Stimulated activated CD4-positive, alpha-beta T cell treated with anti-CD3 and anti-CD28 coated beads, Interleukin-1b, Interleukin-23, amount 100 ng/mL, for 1 hour (primary cell): ENCODE measurements at places on chromosomes 7 and 10.
A peak's percentile ranks its signal among the peaks of the same experiment; 100 is the strongest.

DNA sequence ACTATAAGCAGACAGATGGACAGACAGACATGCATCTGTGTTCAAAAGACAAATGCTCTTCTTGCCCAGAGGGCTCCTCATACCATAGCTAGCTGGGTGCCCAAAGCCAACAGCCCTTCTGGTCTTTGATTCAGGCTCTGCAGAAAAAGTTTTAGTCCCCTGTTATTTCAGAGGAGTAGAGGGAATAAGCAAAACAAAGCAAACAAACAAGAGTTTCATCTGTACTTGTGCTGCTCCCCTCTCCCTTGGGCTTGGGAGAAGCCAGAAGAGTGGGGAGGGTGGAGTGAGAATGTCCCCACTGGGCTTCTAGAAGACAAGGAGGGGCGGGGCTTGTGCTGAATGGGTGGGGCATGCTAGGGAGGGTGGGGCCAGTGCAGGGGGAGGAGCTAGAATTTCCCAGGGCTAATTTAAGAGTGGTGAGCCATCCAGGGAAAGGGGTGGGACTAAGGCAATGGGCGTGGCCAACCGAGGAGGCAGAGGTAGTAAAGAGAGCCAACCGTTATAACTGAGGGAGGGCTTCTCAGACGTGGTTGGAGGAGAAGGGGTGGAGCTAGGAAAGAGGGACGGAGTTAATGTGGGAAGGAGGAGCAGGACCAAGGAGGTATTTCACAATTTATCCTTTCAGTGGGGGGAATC lies 101.2 kb upstream of the MGMT start:
- no peak for DNase-seq

- no peak for DNase-seq
Observed at GRCh38 chr7:42700406-42701327, 211.2 kb downstream of the C7orf25 start.

- DNase-seq, result no peak
Observed at GRCh38 chr7:55569797-55570196, 2.5 kb downstream of the VOPP1 start.

DNA sequence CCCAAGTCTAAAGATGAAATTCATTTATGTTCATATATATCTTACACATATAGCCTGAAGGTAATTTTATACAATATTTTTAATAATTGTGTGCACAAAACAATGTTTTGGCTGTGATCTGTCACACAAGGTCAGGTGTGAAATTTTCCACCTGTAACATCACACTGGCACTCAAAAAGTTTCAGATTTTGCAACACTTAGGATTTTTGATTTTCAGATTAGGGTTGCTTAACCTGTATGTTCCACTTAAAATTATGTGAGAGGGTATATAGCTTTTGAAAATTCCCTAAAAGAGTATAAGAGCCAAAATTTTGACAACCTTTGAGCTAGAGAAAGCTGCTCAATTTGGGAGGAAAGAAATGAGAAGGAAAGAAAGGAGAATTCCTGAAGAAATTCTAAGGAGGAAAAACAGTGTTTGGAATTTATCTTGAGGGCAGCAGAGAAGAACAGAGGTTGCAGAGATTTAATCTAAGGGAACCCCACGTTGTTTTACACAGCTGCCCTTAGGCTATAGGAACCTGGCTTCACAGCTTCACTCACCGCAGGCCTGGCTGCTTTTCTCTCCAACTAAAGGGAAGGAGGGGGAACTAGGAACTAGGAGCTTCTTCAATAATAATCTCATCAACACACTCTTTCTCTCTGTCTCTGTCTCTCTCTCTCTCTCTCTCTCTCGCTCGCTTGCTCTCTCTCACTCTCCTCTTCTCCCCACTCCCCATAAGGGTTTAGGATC lies 8.5 kb downstream of the VOPP1 start:
- no peak for DNase-seq

- DNase-seq, result no peak
Observed at GRCh38 chr7:81768951-81769778, 682 bp downstream of the HGF start.

GRCh38 chr7:136183981-136184380 lies 206.8 kb upstream of the MTPN start:
- DNase-seq, result no peak

DNA sequence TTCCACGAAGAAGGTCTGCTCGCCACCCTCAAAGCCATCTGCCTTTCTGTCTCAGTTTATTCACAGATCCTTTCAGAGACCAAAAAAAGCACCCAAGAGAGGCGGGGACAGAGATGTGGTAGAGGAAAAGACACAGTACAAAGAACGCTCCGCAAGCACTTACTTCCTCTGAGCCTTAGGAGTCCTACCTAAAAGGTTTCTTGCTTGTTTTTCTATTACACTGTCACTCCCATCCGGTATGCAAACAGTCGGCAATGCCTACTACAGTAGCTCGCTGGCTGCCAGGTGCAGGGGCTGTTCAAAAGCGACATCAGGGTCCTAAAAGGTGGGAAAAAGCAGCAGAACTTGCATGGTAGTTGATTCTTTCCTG lies 816 bp downstream of the TECPR1 start:
- DNase-seq, result peak; percentile 9

DNA sequence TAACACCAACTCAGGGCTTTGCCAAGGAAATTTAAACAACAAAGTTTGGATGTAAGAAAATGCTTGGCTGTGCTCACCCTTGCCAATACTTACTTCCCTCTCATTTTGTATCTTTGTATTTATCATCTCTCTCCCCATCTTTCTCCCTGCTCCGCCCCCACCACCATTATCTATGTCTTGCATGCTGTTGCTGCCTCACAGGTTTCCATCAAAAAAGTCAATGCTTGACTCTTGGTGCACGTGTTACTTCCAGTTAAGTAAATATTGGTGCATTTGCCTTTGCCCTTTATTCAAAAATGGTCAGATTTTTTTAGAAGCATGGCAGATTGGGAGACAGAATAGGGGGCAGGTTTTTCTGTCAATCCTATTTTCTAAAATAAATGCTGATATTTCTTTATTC lies 626.0 kb downstream of the ACTR3B start:
- DNase-seq, result no peak

- DNase-seq, result no peak
Observed at GRCh38 chr7:123643495-123644441, 11.9 kb upstream of the LMOD2 start.

DNA sequence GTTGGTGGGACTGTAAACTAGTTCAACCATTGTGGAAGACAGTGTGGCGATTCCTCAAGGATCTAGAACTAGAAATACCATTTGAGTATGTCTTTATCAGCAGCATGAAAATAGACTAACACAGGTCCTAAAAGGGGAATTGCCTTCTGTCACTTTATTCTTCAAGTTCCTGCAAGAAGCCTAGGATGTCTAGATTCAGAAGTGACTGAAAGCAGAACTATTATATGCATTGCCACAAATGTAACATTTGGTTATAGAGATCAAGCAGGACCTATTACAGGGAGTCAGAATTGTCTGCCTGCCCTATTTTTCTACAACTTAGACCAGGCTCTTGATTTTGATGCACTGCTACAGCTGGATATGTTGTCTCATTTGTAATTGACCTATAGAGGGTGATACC lies 364.7 kb downstream of the SORCS1 start:
- DNase-seq, result no peak

- DNase-seq, result no peak
Observed at GRCh38 chr7:139767561-139767982, 10.2 kb downstream of the HIPK2 start.

GRCh38 chr10:7082967-7083366 lies 327.9 kb downstream of the SFMBT2 start:
- DNase-seq, result no peak

- DNase-seq, result no peak
Observed at GRCh38 chr7:92645114-92646061, 55.2 kb upstream of the FAM133B start.

- DNase-seq, result no peak
Observed at GRCh38 chr10:98055841-98056516, 25.6 kb upstream of the CRTAC1 start.

GRCh38 chr10:47276576-47277351 lies 23.2 kb upstream of the GDF10 start:
- DNase-seq, result no peak

DNA sequence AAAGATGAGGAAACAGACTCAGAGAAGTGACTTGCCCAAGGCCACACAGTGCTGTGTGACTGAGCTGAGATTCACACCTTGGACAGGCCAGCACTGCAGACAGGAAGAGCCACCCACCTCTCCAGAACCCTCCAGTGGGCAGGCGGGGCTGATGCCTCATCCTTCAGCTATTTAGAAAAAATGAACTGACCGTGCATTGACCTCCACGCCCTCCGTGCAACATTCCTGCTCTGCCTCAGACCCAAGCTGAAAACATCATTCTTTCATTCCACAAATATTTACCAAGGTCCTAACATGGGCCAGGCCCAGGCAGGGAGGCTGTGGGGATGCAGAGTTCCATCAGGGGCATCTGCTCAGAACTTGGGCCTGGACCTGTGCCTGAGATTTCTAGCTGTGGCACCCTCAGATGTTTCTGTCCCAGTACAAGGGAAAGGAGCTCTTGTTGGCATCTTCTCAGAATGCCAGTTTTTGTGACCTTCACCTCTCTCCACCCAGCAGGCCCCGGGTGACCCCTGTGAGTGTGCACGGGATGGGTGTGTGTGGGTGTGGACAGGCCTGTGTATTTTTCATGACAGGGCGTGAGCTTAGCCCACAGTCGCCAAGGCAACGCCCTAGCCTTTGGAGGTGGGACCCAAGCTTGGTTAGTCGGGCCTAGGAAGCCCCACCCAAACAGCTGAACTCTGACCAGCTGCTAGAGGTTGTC lies 6.5 kb downstream of the VSIR start:
- no peak for DNase-seq

- DNase-seq, result no peak
Observed at GRCh38 chr10:64397125-64397524, 875.9 kb downstream of the REEP3 start.

DNA sequence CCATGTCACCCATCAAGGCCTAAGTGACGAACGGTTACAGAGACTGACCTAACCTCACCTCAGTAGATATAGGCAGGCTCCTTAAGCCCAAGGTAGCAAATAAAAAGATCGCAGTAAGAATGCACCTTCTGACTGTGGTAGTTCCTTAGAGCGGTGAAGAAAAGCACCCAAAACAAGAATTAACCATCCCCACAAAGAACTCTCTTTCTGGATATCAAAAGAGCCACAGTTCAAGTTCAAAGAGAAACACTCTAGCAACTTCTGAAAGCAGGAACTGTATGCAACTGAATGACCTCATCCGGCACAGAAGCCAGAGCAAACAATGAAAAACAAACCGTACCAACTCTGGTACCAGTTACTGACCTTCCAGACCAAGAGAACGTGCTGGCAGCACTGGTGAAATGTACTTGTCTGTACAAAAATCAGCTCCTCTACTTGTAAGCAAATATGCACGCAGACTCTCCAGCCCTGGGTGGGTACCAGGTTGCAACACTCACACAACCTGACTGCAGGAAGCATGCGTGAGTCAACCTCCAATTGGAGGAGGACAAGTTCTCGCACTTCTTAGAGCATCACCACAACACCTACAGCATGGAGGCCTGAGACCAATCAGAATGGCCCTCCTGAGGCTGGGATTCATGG lies 202.7 kb downstream of the FAM107B start:
- no peak for DNase-seq

GRCh38 chr7:132569884-132570614 lies 6.2 kb downstream of the PLXNA4 start:
- no peak for DNase-seq

- DNase-seq, result no peak
Observed at GRCh38 chr7:156603629-156604028, 36.9 kb upstream of the RNF32 start.

- DNase-seq, result no peak
Observed at GRCh38 chr7:99123571-99124033, 20.3 kb downstream of the SMURF1 start.

DNA sequence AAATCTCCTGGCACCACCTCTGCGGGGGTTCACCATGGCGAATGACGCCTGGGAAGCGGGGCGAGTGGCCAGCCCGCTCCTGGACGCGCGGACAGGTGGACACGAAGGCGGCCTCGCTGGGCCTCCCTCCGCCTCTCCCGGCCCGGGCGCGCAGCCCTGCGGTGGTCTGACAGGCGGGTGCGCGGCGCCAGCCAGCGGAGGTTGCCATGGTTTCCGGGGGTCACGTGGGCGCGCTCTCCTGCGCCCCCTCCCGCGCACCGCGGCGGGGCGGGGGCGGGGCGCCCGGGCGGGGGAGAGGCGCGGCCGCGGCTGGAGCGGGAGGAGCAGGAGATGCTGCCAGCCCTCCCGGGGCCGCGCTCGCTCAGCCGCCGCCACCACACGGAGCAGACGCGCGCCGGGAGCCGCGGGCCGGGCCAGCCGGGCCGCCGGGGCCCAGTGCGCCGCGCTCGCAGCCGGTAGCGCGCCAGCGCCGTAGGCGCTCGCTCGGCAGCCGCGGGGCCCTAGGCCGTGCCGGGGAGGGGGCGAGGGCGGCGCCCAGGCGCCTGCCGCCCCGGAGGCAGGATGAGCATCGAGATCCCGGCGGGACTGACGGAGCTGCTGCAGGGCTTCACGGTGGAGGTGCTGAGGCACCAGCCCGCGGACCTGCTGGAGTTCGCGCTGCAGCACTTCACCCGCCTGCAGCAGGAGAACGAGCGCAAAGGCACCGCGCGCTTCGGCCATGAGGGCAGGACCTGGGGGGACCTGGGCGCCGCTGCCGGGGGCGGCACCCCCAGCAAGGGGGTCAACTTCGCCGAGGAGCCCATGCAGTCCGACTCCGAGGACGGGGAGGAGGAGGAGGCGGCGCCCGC lies at the start of gene PRKAR2B:
Gene PRKAR2B, plus strand, starts transcription at position 359 of the 848 bp plus-strand sequence. Its CDS starts 203 bp downstream, at position 562.
- peak; percentile 35 for DNase-seq

GRCh38 chr7:130365511-130366441 lies 14.5 kb upstream of the CPA1 start:
- DNase-seq, result no peak

GRCh38 chr10:130871406-130871805 lies 440.1 kb downstream of the TCERG1L start:
- DNase-seq, result no peak

GRCh38 chr7:158815800-158816128 lies 13.5 kb downstream of the ESYT2 start:
- no peak for DNase-seq

GRCh38 chr10:29689001-29689400 lies 54.2 kb upstream of the SVIL start:
- no peak for DNase-seq

GRCh38 chr7:98051118-98051744 lies 55.4 kb upstream of the LMTK2 start:
- DNase-seq, result peak; percentile 36

- no peak for DNase-seq
Observed at GRCh38 chr7:128672927-128673517, 930 bp downstream of the GARIN1A start.

- no peak for DNase-seq
Observed at GRCh38 chr7:131625817-131626372, 69.5 kb upstream of the PODXL start.

- no peak for DNase-seq
Observed at GRCh38 chr10:60253484-60253883, 136.2 kb downstream of the ANK3 start.

DNA sequence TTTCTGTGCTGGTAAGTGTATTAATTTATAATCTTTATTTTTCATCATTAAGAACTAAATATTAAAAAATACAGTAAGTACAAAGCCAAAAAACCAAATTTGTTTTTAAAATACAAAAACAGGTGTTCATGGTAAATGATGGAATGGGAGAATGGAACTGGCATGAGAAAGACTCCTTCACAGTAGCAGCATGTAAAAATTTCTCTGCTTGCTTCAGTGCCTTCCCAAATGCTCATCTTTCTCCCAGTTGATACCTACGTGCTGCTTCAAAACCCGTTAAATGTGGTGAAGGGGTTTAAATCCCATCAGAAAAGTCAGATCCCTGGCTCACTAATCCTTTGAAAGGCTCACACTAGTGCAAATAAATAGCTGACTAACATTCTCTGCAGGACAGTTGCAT lies 4.2 kb downstream of the RNF133 start:
- no peak for DNase-seq
